ENCODE measurements at places on chromosomes 6 and 20.

GRCh38 chr6:142325111-142325510 is 23.3 kb downstream of the ADGRG6 start:
- DNase-seq: no peak

- DNase-seq: no peak
Measured at GRCh38 chr6:125123468-125124048, 30.0 kb upstream of the TPD52L1 start.

DNA sequence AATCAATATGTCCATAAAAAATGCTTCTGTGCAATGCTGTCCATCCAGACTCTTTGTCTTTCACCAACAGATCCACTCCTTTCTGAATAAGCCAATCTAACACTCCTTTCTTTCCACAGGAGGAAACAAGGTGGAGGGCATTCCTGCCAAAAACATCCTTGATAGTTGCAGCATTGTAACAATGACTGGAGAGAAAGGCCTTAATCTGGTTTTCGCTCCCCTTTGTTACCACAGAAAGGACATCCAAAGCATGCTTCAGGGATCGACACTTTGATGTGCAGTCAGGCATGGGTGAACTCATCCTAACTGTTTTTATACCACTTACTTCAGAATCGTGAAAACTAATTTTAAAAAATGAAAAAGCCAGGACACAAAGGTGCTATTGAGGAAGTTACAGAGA is 7.4 kb downstream of the IBTK start:
- DNase-seq: no peak

GRCh38 chr6:152863618-152864326 is 113.2 kb downstream of the VIP start:
- peak; percentile 62 for DNase-seq

DNA sequence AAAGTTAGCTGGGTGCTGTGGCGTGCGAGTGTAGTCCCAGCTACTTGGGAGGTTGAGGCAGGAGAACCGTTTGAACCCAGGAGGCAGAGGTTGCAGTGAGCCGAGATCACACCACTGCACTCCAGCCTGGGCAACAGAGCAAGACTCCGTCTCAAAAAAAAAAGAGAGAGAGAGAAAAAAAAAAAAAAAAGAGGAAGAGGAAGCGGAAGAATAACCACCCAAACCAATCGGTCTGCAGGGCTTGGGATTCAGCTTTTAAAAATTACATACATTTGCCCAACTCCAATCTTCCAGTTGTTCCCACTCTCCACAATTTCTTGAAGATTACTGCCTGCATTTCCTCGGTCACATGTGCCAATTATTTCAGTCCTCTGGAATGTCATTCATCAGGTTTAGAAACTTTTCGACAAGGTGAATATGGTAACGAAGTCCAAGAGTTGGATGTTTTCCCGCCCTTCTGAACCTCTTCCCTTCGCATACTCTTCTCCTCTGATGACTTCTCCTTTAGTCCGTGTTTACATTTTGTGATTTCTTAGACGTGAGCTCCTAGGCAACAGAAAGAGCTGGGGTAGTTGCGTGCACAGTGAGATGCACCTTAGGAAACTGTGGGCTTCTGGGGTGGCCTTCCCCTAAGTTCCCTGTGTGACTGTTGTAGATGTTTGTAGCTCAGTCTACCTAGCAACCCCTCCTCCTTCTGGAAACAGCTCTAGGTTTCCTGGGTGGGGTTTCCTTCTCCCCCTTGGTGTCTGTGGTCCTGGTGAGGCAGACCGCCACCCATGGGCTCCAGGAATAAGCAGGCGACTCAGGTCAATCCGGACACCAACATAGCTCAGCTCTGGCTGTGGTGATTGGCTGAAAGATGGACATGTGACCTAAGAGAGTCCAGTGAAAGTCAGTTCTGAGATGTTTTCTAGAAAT is 63.0 kb upstream of the NCOA3 start:
- DNase-seq: peak; percentile 43

GRCh38 chr6:31042806-31043205 is 32.5 kb downstream of the MUC22 start:
- DNase-seq: peak; percentile 16

DNA sequence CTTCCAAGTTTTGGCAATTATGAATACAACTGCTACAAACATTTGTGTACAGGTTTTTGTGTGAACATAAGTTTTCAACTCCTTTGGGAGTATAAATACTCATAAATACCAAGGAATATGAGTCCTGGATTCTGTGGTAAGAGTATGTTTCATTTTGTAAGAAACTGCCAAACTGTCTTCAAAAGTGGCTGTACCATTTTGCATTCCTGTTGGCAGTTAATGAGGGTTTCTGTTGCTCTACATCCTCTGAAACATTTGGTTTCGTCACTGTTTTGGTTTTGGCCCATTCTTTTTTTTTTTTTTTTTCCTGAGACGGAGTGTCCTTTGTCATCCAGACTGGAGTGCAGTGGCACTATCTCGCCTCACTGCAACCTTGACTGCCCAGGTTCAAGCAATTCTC is 8.5 kb downstream of the AP5S1 start:
- no peak for DNase-seq

- no peak for DNase-seq
Measured at GRCh38 chr20:25136643-25137559, 55.0 kb upstream of the VSX1 start.

GRCh38 chr6:22082218-22082617 is 214.6 kb downstream of the PRL start:
- DNase-seq: no peak

GRCh38 chr6:5989141-5989723 is 17.5 kb downstream of the NRN1 start:
- DNase-seq: no peak

DNA sequence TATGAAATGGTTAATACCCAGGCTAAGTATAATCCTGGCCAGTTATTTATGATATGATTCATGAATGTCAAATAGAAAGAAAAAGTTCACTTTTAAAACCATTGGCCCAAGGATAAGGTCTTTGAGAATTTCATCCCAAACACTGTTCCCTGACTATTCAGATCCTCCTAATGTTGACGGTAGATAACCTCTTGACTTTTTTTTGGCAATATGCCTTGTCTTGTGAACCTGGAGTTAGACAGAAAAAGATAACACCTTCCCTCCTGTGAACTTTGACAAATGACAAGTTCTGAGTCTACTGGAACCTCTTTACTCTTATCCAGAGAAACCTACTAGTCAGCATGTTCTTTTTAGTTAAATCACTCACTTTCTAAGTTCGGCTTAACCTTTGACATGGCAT is 166.8 kb upstream of the PREP start:
- no peak for DNase-seq

DNA sequence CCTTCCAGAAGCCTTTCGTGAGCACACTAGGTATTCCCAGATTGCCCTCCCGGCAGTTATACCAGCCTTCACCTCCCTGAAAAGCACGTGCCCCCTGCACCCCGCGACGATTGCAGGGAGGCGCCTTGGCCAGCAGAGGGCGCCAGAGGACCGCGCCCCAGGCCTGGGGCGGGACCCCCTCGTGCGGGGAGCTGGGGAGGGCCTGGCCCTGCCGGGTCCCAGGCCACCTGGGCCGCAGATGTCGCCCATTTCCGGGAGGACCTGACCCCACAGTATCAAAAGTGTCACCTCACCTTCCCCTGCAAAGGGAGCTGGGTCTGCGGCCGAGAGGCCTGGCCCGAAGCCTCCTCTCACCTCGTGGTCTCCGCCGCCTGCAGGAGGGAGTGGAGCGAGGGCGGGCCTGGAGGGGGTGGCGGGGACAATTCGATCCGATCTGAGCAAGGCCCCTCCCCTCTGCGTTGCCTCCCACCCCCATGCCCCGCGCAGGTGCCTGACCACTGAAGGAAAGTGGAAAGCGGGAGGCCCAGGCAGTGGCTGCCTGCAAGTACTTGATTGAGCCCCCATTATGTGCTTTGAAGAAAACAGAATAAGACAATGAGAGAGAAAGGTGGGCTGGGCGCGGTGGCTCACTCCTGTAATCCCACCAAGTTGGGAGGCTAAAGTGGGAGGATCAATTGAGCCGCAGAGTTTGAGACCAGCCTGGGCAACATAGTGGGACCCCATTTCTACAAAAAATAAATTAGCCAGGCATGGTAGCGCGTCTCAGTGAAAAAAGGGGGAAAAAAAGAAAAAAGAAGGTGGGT is 3.5 kb upstream of the SNAI1 start:
- peak; percentile 63 for DNase-seq

GRCh38 chr6:4732691-4733315 is 43.4 kb upstream of the CDYL start:
- no peak for DNase-seq

GRCh38 chr6:34951731-34952130 is 62.7 kb downstream of the ANKS1A start:
- DNase-seq: no peak

GRCh38 chr6:87705070-87705691 is 3.1 kb upstream of the AKIRIN2 start:
- peak; percentile 31 for DNase-seq

DNA sequence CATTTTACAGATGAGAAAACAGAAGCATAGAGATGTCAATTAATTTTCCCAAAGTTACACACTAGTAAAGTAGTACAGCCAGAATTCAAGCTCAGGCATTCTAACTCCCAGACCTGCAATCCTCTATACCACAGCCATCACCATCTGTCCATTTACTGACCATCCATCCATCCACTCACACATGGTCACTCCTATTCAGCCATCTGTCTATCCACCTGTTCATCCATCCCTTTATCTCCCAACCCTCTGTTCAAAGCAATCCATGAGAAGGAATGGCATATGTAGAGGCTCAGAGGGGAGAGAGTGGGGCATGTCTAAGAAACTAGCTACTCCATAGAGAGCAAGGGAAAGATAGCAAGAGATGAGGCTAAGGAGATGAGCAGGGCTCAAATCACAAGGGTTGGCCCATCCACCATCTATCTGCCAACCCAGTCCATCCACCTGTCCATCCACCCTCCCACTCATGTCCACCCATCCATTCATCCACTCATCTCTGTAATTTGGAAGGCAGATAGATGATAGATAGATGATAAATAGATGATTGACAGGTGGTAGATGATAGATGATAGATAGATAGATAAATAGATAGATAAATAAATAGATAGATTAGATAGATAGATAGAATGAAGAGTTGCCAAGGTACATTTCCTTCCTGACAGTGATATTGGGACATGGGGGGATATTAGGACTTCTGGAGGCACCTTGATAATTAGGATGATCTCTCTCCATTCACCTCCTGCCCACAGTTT is 12.2 kb upstream of the C6orf132 start:
- no peak for DNase-seq

GRCh38 chr20:48456366-48457192 is 371.2 kb downstream of the PREX1 start:
- no peak for DNase-seq

GRCh38 chr6:169428532-169428931 is 174.9 kb upstream of the THBS2 start:
- DNase-seq: no peak

DNA sequence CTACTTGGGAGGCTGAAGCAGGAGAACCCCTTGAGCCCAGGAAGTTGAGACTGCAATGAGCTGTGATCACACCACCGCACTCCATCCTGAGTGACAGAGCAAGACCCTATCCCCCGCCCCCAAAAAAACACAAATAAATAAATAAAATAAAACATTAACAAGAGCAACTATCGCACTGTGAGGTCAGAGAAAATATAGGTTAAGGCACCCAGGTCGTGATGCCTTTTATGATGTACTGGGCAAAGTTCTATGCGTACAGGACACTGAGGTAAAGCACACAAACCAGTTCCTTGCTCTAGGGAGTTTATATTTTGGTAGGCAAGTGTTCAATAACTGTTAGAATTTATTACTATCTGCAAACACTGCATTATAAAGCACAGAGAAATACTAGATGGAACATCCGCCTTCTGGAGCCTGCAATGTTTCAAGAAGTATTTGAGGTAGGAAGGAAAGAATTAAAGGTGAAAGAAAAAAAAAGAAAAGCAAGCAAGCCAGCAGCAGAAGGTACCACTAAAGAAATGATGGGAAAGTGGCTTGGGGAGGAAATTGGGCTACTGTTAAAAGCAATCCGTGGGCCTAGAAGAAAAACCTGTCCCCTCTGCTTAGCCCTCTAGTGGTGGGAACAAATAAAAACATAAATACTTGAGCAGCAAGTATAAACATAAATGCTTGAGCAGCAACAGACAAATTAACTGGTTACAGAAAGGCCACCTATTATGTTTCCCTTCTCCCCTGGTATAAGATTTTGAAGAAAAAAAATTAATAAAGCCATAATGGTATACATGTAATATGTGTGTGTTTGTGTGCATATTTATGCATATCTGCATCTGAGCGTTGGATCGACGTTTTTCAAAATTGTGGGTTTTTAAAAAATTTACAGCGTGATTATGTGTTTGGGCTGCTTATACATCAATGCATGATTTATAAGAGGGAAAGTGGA is 128.0 kb downstream of the PHACTR1 start:
- no peak for DNase-seq

- DNase-seq: no peak
Measured at GRCh38 chr20:47330933-47331708, 25.4 kb downstream of the ZMYND8 start.

GRCh38 chr6:33165581-33166258 is 26.5 kb downstream of the COL11A2 start:
- no peak for DNase-seq

- DNase-seq: no peak
Measured at GRCh38 chr6:168105813-168106632, 27.0 kb upstream of the FRMD1 start.

DNA sequence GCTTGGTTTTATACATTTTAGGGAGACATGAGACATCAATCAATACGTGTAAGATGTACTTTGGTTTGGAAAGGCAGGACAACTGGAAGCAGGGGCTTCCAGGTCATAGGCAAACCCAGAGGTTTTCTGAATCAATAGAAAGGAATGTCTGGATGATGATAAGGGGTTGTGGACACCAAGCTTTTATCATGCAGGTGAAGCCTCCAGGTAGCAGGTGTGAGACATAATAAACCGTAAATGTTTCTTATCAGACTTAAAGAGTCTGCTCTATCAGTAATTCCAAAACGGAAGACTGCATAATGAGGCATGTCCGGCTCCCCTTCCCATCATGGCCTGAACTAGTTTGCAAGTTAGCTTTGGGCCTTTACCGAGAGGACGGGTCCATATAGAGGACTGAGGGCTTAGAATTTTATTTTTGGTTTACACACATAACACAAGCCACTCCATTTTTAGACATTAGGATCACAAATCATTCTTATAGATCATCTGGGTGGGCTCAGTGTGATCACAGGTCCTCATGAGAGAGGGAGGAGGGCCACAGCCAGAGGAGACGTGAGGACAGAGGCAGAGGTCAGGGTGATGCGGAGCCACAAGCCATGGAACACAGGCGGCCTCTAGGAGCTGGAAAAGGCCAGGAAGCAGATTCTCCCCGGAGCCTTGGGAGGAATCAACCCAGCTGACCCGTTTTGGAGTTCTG is 10.7 kb upstream of the SERPINB9 start:
- DNase-seq: no peak

GRCh38 chr6:149211046-149211571 is 106.4 kb upstream of the TAB2 start:
- DNase-seq: peak; percentile 52

GRCh38 chr6:80464901-80465300 is 358.4 kb downstream of the BCKDHB start:
- no peak for DNase-seq

Data from CD4-positive, alpha-beta T cell treated with Interleukin-15 for 4 hours (primary cell).